Progenitor cell of endocrine pancreas (in vitro differentiated cells): ENCODE measurements at places on chromosomes 4 and X. TPM values are rescaled to one million over a fixed set of nuclear protein-coding genes. Genes with fewer than 3 reads are reported as not detected.

Gene TMSB15B
- 20.9 and 22.2 TPM in 2 replicates for total RNA-seq

Gene TMEM33
- 63.7 and 65.9 TPM in 2 replicates for total RNA-seq

DNA sequence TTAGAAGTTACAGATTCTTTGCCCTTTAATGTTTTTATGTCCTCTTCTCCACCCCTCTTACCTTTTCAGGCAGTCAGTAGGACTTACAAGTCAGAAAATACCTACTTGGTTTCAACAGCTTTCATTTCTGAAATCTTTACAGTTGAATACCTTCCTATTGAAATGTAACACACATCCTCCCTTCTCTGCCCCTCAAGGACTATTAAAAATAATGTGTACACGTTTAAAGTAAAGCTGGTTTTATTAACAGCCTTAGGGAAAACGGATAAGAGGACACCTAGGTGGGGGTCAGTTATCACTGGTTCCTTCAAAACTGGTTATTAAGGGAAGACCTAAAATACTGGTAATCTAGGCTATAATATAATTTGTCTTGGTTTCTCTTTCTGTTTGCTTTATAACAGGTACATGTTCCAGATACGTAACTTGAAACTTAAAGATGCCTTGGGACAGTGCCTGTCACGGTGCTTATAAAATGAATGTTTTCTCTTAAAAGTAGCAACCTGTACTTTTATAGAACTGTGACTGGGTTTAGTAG is 1.8 kb downstream of the CCSER1 start:
- no peak for DNase-seq

Gene COX7B2
- total RNA-seq, result not detected in 2 replicates

GRCh38 chrX:8657883-8658282 is 74.1 kb downstream of the ANOS1 start:
- no peak for DNase-seq

DNA sequence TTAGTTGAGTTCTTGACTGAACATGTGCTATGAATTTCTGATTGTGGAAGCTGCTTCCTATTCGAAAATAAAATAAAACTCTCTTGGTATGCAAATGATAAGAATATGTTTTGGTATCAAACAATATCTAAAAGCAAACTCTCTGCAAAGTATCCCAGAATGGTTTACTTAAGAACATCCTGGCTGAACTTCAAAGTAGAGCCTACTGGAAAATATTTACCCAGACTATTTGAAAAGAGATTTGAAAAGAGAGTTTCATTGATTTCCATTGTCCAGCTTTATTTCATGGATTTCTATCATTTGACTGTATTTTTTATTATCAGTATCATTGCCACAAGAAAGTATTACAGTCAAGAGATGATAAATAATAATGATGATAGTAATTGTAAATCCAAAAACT is 171.1 kb upstream of the SLC7A11 start:
- no peak for DNase-seq

Gene BEND2
- total RNA-seq, result not detected in 2 replicates

- no peak for DNase-seq
Observed at GRCh38 chrX:72027914-72028307, 103.8 kb downstream of the RTL5 start.

Gene SHOX
- total RNA-seq, result not detected in 2 replicates

Gene STPG2
- total RNA-seq, result 0.53 and 1.1 TPM in 2 replicates

DNA sequence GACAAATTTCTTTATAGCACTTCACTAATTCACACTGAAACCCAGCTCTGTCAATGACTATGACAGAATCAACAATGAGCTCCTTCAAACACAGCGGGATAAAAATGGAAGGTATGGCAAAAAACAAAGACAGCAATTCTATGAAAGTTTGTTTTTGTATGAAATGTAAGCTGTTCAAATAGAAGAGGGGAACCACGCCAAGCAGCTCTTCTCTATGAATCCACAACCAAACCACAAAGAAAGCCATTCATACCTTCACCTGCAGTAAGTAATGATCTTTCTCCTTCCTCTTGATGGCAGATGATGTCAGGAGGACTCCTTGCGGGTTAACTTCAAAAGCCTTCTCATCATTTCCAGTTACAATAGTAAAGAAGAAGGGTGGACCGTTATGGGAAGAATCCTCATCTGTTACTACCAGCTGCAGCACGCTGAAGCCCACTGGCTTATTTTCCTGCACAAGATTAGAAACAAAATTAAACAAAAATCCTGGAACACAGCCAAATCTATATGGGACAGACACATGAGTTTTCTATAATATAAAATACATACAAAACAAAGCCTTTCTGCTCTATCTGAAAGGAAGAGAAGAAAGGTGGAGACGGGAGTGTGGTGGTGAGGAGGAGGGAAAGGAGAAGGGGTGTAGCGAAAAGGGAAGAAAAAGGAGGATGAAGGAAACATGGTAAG is 48.9 kb upstream of the MTNR1A start:
- no peak for DNase-seq

Gene FRMD7
- not detected in 2 replicates for total RNA-seq

GRCh38 chrX:57822398-57822797 is 87.9 kb downstream of the ZXDA start:
- no peak for DNase-seq

Gene GDPD2
- 2.3 and 2.8 TPM in 2 replicates for total RNA-seq

DNA sequence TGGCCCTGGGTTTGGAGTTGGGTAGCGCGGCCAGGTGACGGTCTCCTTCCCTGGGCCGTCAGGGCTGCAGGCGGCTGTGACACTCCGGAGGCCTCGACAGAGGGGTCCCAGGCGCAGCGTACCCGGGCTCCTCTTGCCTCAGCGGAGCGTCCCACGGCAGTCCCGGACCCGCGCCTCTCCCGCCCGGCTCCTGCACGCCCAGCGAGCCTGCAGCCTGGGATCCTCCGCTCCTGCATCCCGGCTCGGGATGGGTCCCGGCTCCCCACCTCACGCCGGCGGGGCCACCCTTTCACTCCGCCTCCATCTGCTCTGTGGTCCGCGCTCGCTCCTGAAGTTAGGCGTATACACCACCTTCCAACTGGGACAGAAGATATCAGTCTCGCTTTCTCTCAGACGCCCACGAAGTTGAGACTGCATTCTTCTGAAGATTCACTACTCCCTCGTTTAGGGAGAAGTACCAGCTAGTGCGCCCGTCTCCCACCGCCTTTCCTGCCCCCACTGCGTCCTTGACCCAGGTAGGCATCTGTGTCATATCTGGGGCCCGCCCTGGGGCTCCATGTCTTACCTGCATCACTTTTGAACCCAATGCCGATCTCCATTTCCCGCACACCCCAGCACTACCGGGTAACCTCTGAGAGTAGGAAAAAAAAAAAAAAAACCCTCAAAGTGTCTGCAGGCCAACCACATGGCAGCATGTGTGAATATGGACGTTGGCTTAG is 32.3 kb upstream of the KDR start:
- DNase-seq, result no peak

- no peak for DNase-seq
Observed at GRCh38 chr4:138909587-138909986, 106.0 kb upstream of the NOCT start.

GRCh38 chrX:106203315-106203714 is 35.2 kb downstream of the PWWP3B start:
- no peak for DNase-seq

GRCh38 chr4:147318586-147318985 is 162.3 kb upstream of the EDNRA start:
- no peak for DNase-seq

Gene SHISA3
- 0.14 and 0.40 TPM in 2 replicates for total RNA-seq

DNA sequence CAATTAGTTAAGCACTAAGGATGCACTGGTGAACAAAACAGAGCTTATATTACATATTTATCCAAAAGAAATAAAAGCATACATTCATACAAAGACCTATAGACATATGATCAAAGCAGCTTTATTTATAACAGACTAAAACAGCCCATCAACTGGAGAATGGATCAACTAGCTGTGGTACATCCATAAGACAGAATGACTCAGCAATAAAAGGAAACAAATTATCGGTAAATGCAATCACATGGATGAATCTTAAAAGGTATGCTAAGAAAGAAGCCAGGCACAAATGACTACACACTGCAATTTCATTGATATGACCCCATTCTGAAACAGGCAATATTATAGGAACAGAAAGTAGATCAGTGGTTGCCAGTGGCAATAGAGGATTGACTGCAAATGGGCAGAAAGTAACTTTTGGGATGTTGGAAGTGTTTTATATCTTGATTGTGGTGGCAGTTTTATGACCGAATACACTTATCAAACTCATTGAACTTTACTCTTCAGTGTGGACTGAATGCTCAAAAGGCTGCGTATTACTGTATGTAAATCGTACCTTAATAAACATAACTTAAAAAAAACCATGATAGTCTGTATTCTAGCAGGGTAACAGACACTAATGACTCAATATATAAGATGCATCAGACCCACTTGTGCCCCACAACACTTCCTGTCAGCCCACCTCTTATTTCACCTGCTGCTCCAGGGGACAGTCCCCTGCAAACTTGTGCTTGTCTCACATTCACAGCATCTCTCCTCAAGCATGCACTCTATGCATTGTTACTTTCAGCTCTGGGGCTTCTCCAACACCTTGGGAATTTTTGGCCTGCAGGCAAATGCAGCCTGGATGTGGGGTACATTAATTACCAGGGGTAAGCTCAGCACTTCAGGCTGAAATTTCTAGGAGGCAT is 59.1 kb downstream of the MID1IP1 start:
- no peak for DNase-seq

Gene TXK
- 1.3 and 3.0 TPM in 2 replicates for total RNA-seq

- DNase-seq, result no peak
Observed at GRCh38 chr4:80184825-80185756, 12.2 kb upstream of the PRDM8 start.

DNA sequence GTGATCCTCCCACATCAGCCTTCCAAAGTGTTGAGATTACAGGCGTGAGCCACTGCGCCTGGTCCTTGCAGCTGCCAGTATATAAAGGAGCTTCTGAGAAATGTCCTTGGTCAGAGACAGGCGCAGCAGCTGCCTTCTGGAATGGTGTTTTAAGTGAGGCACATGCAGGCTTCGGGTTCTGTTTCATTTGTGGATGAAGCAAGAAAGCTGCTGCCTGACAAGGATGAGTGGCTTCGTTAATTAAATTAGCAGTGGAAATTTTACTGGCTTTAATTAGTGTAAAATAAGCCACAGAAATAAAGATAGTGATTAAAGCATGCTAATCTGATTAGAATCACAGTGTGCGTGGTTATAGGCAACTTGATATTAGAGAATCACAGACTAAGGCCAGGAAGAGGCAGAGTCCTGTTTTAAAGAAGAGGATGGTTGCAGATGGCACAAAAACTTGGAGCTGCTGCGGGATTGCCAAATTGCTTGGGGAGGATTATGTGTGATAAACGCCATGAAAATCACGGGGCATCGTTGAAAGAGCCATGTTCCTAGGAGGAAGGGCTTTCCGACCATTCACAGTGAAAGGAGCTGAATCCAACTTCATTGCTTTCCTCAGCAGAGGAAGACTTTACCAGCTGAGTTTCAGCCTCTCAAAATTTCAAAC is 348.4 kb upstream of the FAT1 start:
- DNase-seq, result no peak

Gene HSFX4
- total RNA-seq, result not detected in 2 replicates

- no peak for DNase-seq
Observed at GRCh38 chrX:130047416-130047815, 62.9 kb downstream of the ELF4 start.

DNA sequence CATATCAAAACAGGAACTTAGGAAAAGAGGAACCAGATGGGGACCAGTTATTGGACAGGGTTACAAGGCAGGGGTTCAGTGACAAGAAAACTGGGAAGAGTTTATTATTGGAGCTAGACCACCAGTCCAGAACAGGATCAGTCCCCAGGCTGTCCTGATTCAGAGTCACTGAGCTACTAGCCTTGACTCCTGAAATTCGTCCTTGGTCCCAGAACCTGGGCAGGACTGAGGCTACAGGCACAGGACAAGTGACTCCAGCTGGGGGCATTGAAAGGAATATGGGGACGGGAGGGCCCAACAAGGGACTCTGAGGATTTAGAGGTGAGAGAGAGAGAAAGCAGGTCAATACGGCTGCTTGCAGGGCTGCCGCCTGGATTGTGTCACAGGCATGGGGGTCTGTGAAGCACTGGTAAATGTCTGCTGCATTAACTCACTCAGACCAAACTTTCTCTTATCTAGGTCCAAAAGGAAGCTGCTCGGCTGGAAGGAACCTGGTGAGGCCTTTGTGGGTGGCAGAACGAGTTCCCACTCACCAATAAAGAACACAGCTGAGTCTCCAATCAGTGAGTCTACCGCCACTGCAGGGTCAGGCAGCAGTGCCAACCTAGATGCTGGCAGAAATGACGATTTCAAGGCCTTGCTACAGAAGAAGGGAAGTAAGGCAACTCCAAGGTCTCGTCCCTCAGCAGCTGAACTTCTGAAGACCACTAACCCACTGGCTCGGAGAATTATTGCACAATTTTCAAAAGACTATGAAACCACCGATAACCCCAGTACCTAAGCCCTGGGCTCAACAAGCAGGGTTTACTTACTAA is 11.3 kb upstream of the RTL5 start:
- DNase-seq, result no peak

DNA sequence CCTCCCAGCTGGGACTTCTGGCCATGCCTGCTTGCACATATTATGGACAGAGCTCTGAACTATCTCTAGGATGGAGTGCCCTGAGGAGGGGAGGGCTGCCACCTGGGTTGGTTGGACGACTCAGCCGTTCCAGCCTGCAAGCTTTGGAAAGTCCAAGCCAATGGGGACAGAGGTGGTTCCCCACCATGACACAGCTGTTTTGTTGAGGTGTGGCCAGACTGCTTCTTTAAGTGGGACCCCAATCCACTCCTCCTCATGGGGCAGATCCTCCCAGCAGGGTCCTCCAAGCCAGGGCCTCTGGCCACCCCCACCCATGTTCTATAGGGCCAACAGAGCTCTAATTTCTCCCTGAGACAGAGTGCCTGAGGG is 22.7 kb downstream of the F8A3 start:
- no peak for DNase-seq

GRCh38 chr4:79917246-79917645 is 155.8 kb downstream of the ANTXR2 start:
- no peak for DNase-seq

- no peak for DNase-seq
Observed at GRCh38 chr4:180528003-180528402, 1715.2 kb upstream of the TENM3 start.

DNA sequence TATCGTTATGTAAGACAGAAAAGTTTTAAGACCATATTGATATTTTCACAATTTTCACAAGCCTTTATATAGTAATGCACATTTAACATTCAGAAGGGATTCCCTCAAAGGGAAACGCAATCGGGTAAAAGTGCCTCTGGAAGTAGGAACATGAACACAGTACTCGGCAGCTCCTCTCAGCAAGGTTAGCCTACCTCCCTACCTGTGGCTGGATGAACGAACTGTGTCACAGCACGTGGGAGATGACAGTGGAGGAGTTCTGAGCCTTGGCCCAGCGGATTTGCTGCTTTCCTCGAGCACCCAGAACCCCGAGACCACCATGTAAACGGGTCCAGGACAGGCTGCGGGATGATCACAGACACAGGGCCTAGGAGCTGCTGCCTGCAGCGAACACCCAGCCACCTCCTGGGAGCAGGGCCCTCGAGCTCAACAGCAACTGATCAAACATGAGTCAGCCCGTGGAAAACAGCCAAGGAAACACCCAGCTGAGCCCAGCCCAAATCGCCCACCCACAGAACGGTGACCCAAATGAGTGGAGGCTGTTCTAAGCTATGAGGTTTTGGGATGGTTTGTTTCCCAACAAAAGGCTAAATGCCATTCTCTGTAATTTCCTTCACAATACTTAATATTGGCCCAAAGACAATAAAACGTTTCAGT is 30.4 kb downstream of the FAT1 start:
- no peak for DNase-seq

Gene TBX22
- 0.27 and 0.46 TPM in 2 replicates for total RNA-seq

GRCh38 chrX:133742602-133743305 is 242.6 kb downstream of the GPC3 start:
- no peak for DNase-seq
